ENCODE measurements at places on chromosomes 11 and 22. TPM values are rescaled to one million over a fixed set of nuclear protein-coding genes. Genes with fewer than 3 reads are reported as not detected.
A peak's percentile ranks its signal among the peaks of the same experiment; 100 is the strongest.

PTPRJ gene
- 19.8 TPM for total RNA-seq

C11orf87 gene
- total RNA-seq: not detected

SCGB2A2 gene
- total RNA-seq: not detected

PNPLA3 gene
- 14.1 TPM for total RNA-seq

OR5B21 gene
- total RNA-seq: not detected

MARK2 gene
- total RNA-seq: 29.6 TPM

KRTAP5-1 gene
- total RNA-seq: not detected

TSPAN18 gene
- not detected for total RNA-seq

ESAM gene
- total RNA-seq: not detected

EFCAB6 gene
- 0.50 TPM for total RNA-seq

C1QTNF5 gene
- 0.11 TPM for total RNA-seq

SCGB1C1 gene
- not detected for total RNA-seq

DNA sequence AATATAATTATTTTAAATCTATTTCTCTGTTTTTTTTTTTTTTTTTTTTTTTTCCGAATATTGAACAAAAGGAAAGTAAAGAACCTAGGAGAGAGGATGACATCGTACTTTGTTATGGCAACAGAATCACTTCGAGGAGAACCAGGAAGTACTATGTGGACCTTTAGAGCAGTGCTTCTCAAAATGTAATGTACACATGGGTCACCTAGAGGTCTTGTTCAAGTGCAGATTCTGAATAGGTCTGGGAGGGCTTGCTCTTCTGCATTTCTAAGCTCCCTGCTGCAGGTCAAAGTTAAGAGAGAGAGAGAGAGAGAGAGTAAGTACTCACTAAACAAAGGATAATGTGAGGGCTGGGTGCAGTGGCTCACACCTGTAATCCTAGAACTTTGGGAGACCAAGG lies 419.5 kb upstream of the TENM4 start:
- no peaks in the 10 kb centered on the region for H3K36me3 ChIP-seq
- H3K27ac ChIP-seq: no peak overlapping the region
- no peak overlapping the region for H3K4me3 ChIP-seq
- H3K27me3 ChIP-seq: no peaks in the 10 kb centered on the region
- H3K4me1 ChIP-seq: no peaks in the 10 kb centered on the region

DNA sequence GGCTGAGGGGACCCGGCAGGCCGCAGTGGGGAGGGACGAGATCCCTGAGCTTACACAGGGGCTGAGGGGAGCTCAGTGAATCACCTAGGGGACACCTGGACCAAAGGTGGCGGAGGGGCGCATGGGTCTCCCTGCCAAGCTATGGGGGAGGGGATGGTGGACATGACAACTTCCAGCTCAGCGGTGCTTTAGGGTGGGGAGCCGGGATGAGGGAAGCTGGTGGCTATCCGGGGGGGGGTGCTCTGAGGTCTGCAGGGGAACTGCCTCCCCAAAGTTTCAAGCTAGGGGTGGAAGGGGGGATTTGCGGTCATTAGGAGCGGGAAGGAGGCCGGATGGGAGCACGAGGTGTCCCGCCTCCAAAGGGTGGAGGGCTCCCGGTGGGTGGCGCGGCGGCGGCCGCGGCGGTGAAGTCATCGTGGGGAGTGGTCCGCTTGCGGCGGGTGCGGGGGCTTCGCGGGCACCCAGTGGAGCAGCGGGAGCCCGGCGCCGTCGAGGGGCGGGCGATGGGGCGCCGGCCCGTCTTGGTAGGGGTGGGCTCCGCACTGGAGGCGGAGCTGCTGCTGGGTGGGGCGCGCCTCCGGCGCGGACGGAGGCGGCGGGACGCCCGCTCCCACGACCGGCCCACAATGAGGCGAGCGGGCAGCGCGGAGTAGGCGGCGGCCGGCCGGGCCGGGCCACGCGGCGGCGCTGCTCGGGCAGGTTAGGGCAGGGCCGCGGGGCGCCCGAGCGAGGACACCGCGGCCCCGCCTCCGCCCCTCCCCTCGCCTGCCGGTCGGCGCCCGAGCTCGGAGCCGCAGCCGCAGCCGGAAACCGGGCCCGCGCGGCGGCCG lies at the start of gene MICALL1:
MICALL1 (plus strand) TSS at position 764 of the 830 bp plus-strand sequence. CDS start 126 bp downstream, outside the sequence.
- peaks cover 36% of the 10 kb centered on the region for H3K36me3 ChIP-seq
- DNase-seq: peak; percentile 84
- peak within 1 kb of the TSS; percentile 97 for H3K4me3 ChIP-seq
- H3K27me3 ChIP-seq: no peaks in the 10 kb centered on the region
- H3K27ac ChIP-seq: peak within 1 kb of the TSS; percentile 99

GRCh38 chr11:47183969-47184368 lies 2.3 kb downstream of the PACSIN3 start:
- H3K36me3 ChIP-seq: peaks cover 19% of the 10 kb centered on the region
- no peaks in the 10 kb centered on the region for H3K27me3 ChIP-seq
- DNase-seq: no peak
- H3K4me3 ChIP-seq: no peak overlapping the region
- peaks cover 36% of the 10 kb centered on the region for H3K4me1 ChIP-seq
- H3K27ac ChIP-seq: no peak overlapping the region

- no peaks in the 10 kb centered on the region for H3K36me3 ChIP-seq
- no peak for DNase-seq
- no peaks in the 10 kb centered on the region for H3K27me3 ChIP-seq
- no peaks in the 10 kb centered on the region for H3K4me1 ChIP-seq
- H3K27ac ChIP-seq: no peak overlapping the region
These were observed 139.0 kb downstream of the FCHSD2 start for GRCh38 chr11:73003088-73003487.

DNA sequence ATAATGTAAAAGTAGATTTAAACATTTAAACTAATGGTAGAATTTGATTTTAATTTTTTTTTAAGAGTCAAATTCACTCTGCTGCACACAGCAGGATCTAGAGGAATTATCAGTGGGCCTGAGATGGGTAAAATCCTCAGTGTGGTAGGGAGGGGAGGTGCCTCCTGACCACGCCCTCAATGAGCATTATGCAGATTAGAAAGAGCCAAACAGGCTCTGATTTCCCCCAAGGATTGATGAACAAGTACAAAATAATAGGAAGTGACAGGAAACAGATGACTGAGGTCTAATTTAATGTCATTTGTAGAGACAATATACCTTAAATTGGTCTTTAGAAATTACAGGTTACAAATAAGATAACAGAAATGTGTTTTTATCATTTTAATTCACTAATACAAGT lies 155.2 kb downstream of the DCDC1 start:
- DNase-seq: no peak
- H3K27me3 ChIP-seq: no peaks in the 10 kb centered on the region
- no peak overlapping the region for H3K27ac ChIP-seq
- no peaks in the 10 kb centered on the region for H3K4me1 ChIP-seq

DNA sequence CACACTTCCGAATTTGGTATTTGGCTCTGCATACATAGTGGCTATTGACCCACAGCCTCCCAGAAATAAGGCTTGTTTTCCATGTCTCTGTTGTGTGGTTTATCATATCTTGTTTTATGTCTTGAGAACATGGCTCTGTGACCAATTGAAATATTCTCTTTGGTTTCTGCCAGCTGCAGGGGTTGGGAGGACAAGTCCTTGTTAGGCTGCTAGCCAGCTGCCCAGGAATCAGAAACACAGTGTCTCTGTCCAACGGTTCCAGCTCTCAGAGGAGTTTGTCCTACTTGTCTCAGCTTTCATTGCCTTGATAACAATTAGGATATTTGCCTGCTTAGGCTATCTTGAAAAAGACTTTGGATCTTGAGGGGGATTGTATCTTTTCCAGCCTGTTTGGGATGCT lies 6.0 kb upstream of the SLC7A4 start:
- DNase-seq: no peak
- H3K27ac ChIP-seq: peak overlapping the region; percentile 31
- no peaks in the 10 kb centered on the region for H3K36me3 ChIP-seq
- no peak overlapping the region for H3K4me3 ChIP-seq

GRCh38 chr11:418343-419247 lies 3.8 kb upstream of the SIGIRR start:
- H3K4me1 ChIP-seq: no peaks in the 10 kb centered on the region
- peaks cover 21% of the 10 kb centered on the region for H3K27me3 ChIP-seq
- no peak overlapping the region for H3K27ac ChIP-seq
- no peaks in the 10 kb centered on the region for H3K36me3 ChIP-seq
- H3K4me3 ChIP-seq: no peak overlapping the region
- no peak for DNase-seq

DNA sequence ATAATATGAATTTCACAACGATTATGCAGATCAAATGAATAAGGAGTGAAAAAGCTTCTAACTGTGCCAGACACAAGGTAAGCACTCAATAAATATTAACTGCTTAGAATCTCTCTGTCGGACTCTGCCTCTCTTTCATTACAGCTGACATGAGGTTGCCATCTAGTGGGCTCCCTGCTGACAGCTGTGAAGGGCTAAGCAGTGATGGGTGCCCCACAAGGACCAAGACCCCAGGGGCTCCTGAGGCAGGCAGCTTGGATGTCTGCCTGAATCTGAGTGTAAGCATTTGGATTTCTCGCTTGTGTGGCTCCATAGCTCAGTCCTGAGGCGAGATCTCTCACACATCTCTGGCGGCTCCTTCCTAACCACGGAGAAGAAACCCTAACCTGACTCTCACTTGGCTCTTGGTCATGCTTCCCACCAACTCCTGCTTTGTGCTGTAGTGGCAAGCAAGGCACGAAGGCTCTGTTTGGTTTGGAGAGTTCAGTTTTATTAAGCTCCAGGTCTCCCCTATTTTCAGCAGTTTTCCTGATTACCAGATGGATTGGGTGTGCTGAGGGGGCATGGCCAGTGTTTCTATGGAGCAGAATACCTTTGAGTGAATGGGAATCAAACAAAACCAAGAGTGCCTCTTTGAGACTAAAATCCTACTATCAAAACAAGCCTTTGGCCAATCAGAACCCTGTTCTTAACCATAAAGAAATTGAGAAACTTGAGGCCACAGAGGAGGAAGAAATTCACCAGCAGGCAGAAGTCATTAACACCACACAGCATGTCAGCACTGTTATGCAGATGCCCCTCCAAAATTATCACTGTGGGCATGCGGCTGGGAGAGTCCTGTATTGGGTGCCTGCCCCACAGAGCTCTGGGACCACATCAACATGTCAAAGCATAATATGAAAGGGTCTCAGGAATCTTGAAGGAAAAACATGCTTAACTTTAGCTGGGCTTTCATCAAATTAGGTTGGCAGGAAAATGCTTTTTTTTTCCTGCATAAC lies 152.8 kb upstream of the NTM start:
- no peak overlapping the region for H3K27ac ChIP-seq
- DNase-seq: peak; percentile 1
- no peak overlapping the region for H3K4me3 ChIP-seq
- no peaks in the 10 kb centered on the region for H3K27me3 ChIP-seq
- H3K4me1 ChIP-seq: no peaks in the 10 kb centered on the region

- no peak overlapping the region for H3K27ac ChIP-seq
- H3K4me1 ChIP-seq: no peaks in the 10 kb centered on the region
- no peak overlapping the region for H3K4me3 ChIP-seq
- no peaks in the 10 kb centered on the region for H3K27me3 ChIP-seq
- H3K36me3 ChIP-seq: no peaks in the 10 kb centered on the region
These were observed 23.4 kb upstream of the RIC3 start for GRCh38 chr11:8192016-8192895.

DNA sequence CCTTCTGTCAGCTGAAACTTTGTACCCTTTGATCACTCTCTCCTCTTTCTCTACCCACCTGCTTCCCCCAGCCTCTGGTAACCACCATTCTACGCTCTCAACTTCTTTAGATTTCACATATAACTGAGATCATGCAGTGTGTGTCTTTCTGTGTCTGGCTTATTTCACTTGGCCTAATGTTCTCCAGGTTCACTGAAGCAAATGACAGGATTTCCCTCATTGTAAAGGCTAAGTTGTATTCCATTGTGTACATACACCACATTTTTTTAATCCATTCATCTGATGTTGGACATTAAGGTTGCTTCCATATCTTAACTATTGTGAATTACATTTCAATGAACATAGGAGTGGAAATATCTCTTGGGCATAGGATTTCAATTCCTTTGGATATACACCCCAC lies 207.6 kb downstream of the MIAT start:
- no peaks in the 10 kb centered on the region for H3K36me3 ChIP-seq
- no peak overlapping the region for H3K4me3 ChIP-seq
- H3K27me3 ChIP-seq: peaks cover 10% of the 10 kb centered on the region
- no peak for DNase-seq

- no peaks in the 10 kb centered on the region for H3K27me3 ChIP-seq
- no peak overlapping the region for H3K27ac ChIP-seq
- no peaks in the 10 kb centered on the region for H3K36me3 ChIP-seq
- H3K4me3 ChIP-seq: no peak overlapping the region
These were observed 947.7 kb upstream of the TENM4 start for GRCh38 chr11:80388536-80388935.

DNA sequence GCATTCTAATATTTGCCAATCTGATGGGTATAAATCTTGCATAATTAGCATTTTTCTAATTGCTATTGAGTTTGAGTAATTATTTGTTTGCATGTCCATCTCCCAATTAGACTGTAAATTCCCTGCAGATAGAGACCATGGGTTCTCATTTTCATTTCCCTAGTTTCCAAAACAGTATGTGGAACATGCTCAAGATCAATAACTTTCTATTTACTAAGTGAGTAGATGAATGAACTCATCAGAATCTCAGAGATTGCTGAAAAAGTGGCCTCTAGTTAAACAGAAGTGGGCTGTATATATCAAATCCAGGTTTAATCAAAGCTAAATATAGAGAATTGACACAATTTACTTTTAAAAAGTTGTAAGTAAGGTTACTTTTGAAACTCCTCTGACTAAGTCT lies 138.0 kb upstream of the PGR start:
- DNase-seq: no peak
- H3K4me3 ChIP-seq: no peak overlapping the region
- no peak overlapping the region for H3K27ac ChIP-seq
- no peaks in the 10 kb centered on the region for H3K27me3 ChIP-seq
- H3K4me1 ChIP-seq: no peaks in the 10 kb centered on the region
- no peaks in the 10 kb centered on the region for H3K36me3 ChIP-seq

DNA sequence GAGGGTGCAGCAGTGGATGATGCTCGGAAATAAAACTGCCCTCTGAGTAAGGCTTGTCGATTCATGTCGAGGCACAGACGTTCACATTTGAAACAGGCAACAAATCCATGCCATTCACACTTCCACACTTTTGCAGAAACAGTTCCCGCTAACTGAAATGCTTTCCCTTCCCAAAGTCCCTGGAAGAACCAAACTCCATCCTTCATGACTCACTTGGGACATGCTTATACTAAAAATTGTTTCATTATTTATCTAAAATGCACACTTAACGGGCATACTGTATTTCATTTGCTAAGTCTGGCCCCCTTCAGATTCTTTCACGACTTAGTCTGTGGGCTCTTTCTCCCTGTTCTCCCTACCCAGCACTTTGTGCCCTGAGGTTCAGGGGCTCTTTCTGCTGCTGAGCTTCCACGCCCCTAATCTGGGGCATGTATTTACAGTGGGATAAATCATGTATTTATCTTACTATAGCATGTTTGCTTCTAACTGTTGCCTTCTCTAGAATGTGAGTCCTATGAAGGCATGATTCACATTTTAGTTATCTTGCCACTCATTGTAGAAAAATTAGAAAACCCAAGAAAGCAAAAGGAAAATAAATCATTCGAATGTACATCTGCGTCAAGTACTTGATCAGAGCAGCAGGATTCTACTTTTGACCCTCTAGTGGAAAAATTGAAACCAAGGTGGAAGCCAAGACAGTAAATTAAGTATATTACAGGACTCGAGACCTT lies 12.5 kb downstream of the SCGB1A1 start:
- no peaks in the 10 kb centered on the region for H3K27me3 ChIP-seq
- H3K36me3 ChIP-seq: no peaks in the 10 kb centered on the region
- peak; percentile 94 for DNase-seq
- H3K4me1 ChIP-seq: peaks cover 69% of the 10 kb centered on the region
- H3K4me3 ChIP-seq: no peak overlapping the region

GRCh38 chr11:9643751-9644150 lies 20.1 kb upstream of the SWAP70 start:
- no peaks in the 10 kb centered on the region for H3K36me3 ChIP-seq
- H3K4me3 ChIP-seq: no peak overlapping the region
- no peak for DNase-seq
- H3K4me1 ChIP-seq: no peaks in the 10 kb centered on the region
- no peak overlapping the region for H3K27ac ChIP-seq
